ENCODE measurements at places on chromosomes 6 and 20.

DNA sequence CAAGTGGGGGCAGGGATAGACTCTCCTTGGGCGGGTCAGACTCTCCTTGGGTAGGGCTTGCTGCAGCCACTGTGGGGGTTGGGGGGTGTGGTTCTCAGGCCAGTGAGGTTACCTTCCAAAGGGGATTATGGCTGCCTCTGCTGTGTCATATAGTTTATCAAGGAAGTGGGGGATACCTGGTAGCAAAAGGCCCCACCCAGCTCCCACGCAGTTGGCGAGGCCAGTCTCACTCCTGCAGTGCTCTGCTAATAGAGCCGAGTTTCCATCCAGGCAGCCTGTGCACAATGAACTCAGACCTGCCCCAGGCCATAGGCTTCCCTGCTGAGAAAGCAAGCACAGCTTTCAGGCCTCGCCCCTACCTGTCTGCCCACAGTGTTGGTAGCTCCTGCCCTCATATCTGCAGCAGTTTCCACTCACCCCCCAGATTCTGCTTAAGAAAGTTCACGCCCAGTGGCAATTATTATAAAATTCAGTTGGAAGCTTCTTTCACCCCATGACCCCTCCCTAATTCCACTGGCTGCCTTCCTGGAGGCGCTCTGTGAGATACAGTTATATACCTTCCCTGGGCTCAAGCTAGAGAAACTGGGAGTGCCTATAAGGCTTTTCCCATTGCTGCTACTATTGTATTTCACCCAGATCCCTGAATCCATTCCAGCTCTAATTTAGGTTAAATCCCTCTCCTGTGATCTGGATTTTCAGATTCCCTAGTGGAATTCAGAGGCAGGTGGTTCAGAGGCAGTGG, 56.1 kb downstream of the HDDC2 start:
- DNase-seq = no peak

DNA sequence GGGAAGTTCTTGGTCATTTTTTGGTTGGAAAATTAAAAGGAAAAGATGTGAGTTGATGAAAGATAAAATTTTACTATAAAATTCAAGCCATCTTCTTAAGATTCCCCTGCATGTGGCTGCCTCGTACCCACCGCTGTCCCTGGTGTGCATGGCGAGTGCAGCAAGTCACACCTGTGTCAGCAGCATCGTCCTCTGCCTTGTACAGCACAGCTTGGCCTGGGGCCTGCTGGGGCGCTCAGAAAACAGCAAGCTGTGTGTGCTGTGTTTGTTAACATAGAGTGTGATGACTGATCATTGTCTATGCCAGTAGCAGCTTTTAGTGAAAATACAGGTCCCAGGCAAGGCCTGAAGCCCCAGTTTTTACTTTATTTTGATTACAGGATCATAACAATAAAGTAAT, 56.7 kb downstream of the FAM120B start:
- DNase-seq = no peak

DNA sequence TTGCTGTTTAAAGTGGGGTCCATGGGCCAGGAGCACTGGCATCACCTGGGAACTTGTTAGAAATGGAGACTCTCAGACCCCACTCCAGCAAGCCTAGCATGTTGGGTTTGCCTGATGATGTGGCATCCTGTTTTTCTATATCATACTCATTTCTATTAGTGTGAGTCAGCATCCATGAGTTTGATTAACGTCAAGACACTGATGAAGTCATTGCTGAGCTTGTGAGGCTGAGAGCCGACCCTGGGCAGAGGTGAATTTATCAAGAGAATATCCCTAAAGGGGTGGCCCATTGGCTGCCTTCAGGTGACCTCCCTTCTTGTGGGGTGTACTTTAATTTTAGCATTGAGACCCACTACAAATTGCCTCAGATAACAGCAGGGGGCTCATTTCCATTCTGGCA, 43.4 kb upstream of the RNF144B start:
- no peak for DNase-seq

DNA sequence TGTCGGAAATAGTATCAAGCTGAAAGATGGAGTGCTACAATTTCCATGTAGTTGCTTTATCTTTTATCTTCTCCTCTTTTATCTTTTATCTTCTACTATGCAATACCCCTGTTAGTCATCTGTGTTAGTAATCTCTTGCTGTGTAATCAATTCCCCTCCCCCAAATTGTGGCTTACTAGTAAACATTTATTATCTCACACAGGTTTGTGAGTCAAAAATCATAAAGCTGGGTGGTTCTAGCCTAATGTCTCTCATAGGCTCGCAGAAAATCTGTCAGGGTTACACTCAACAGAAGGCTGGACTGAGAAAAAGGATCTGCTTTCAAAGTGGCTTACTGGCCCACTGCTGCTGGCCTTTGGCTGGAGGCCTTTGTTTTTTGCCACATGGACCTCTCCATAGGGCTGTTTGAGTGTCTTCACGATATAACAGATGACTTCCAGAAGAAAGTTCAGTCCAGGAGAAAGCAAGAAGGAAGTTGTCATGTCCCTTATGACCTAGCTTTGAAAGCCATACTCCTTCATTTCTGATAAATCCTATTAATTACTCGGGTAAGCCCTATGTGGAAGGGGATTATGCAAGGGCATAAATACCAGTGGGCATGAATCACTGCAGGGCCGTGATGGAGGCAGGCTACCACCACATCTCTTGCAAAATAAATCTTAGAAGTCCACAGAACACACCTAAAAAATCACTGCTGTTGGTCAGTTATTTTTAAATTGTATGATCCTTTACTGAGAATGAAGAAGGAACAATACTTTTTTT, 24.5 kb upstream of the PTCHD4 start:
- DNase-seq = no peak

DNA sequence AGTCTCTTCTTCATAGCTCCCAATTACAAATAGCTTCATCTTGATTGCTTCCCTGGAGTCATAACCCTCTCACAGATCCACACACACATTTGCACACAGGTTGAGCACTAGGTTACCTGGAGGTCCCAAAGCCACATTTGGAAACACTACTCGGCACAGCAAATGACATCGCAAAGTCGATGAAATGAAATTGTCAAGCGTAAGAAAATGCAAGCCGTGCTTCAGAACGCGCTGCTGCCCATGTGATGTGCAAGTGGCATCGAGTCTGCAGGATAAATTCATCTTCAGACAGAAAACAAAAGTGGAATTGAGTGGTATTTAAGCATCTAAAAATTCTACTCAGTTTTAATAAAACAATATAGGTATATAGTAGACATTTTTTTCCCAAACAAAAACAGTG, 298.0 kb downstream of the TFAP2C start:
- DNase-seq = no peak

DNA sequence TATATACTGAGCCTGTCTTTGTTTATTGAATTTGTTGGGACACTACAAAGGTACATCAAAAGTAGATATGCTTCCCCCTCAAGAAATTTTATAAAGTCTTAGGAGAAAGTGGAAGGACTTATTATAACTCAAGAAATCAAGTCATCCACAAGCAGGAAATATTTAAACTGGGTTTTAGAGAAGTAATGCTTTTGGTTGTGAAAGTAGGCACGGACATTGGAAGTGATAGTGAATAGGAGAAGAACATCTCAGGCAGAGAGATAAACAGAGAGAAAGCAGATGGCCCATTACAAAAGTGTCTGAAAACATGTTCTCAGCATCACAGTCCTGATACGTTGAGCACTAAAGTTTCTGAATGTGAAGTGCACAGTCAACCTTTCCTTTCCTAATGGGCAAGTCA, 415.6 kb upstream of the RNF217 start:
- no peak for DNase-seq

DNA sequence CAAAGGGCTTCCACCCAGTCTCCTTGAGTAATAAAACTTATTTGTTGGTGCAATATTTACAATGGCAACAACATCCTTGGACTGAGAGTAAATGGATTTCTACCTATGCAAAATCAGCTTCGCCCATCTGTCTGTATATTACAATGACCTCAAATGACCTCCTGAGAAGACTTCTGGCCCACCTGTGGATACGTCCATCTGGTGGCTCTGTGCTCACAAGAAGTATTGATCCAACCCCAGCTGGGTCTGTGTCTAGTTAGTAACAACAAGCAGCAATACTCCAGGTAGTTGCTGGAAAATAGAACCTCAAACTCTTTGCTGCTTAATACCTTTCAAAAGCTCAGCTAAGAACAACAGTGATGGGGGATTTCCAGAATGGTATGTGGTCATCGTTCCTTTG, 34.7 kb upstream of the GSTA4 start:
- DNase-seq = no peak

GRCh38 chr6:56819604-56820003, 135.3 kb upstream of the BEND6 start:
- DNase-seq = no peak

GRCh38 chr6:110043366-110043994, 65.4 kb downstream of the GPR6 start:
- no peak for DNase-seq

DNA sequence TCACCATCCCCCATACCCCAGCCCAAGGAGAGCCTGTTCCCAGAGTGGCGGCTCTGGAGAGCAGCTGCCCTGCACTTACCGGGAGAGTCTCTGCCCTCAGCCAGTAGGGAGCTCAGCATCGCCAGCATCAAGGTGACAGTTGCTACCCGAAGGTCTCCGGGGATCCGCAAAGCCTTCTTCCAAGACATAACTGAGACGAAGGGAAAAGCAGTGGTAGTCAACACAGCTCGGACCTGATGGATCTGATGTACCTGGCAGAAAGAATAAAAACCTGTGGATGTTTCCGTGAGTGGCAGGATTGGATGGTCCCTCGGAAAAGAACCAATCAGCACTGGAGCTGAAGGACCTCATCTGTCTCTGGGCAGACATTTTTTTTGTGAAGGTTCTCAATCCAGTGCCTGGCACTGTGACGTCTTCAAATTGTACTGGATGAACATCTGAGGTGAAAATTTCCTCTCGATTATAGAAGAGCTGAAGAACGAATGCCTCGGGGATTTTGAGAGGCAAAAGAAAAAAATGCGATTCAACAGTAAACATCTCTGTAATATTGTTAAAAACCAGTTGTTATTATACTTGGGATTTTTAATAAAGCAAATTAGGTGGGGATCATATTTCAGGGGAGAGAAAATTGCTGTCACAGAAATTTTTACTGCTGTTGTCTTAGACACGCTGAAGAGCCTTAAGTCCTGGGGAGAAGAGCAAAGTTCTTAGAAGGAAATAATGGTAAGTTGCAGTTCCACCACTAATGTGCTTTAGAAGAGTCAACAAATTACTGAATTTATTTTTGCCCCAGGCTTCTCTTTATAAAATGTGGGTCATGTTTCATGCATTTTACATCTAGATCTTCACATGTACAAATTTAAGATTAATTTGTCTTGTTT, at the start of gene HLA-DQB1:
Gene HLA-DQB1, minus strand, starts transcription at position 238 of the 881 bp plus-strand sequence. Its CDS starts 50 bp downstream, at position 188.
- peak; percentile 5 for DNase-seq

DNA sequence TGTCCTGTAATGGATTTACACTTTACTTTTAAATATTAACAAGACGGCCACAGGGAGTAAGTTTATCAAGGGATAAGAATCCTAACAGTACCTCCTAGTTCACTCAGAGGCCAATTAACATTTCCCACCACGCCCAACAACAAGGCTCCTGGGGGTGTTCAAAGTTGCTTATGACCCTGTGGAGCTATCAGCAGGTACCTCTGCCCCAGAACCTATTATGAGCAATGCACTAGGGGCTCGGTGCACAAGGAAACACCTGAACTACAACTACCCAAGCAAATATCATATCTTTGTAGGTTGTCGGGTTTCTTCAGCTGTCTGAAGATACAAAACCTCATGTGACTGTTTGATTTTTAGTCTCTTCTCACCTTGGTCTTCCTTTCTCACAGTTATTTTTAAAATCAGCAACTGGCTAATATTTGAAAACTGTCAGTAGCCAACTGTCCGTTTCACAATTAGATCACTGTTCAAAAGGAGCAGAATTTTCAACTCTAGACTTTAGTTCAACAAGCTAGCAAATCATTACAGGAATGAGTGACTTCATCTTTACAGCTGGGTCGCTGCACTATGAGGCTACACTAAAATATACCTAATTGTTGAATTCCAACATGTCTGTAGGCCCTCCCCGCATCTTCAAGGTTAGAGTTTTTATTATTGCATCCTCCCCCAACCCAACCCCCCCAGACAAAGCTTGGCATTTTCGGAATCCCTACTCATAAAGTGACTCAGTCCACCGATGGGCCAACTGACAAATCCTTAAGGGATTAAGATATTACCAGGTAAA, 38.1 kb downstream of the B4GALT5 start:
- no peak for DNase-seq

DNA sequence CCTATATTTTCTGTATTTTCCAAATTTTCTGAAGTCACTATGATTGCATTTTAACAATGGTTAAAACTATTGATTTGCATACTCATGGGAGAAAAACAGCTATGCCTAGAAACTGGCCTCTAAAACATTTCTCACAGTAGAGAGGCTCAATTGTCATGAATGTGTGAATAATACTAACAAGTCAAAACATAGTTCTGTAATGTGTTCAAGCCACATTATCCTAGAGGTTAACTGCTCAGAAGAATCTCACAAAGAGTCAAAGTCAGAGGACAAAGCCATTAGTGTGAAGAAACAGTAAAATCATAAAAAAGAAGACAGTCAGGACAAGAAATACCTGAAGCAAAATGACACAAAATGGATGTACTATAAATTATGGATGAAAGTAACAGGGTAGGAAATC, 12.5 kb upstream of the ALDH8A1 start:
- DNase-seq = no peak

GRCh38 chr6:45741437-45742171, 274.1 kb downstream of the CLIC5 start:
- DNase-seq = no peak
